G401 (cell line): ENCODE measurements at places on chromosomes 1 and 21.

- DNase-seq = peak; percentile 80
Measured at GRCh38 chr1:22704440-22705067, 6.1 kb upstream of the EPHB2 start.

- DNase-seq = no peak
Measured at GRCh38 chr1:24990136-24990535, 60.1 kb upstream of the RUNX3 start.

- DNase-seq = no peak
Measured at GRCh38 chr1:219352961-219353651, 179.4 kb downstream of the LYPLAL1 start.

DNA sequence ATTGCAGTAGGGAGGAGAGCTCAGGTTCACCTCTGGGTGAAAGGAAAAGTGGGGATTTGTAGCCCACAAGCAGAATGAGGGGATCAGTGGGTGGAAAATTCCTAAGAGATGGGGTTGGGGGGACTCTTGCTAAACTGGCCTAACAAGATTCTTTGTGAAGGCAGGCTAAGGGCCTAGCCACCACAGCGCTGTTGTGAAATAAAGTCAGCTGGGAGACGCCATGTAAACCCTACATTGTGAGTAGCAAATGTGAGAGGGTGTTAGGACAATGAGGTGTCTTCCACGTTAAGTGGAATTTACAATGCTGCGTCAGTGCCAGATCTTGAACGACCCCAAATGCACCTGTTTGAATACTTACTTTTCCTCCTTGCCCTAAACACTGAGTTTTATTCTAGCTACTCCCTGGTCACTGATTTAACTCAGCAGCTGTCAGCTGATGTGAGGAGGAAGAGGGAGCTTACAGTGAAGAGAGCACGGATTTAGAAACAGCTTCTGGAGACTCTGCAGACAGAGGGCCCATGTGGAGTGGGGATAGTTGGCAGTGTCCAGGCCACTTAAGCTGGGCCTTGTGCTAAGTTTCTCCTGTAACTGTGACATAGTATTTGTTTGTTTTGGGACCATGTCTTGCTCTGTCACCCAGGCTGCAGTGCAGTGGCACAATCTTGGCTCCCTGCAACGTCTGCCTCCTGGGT lies 17.3 kb downstream of the PDPN start:
- DNase-seq = no peak

GRCh38 chr1:186775881-186776560 lies 52.7 kb upstream of the PLA2G4A start:
- no peak for DNase-seq

GRCh38 chr1:26838474-26839338 lies 12.2 kb downstream of the ZDHHC18 start:
- no peak for DNase-seq

DNA sequence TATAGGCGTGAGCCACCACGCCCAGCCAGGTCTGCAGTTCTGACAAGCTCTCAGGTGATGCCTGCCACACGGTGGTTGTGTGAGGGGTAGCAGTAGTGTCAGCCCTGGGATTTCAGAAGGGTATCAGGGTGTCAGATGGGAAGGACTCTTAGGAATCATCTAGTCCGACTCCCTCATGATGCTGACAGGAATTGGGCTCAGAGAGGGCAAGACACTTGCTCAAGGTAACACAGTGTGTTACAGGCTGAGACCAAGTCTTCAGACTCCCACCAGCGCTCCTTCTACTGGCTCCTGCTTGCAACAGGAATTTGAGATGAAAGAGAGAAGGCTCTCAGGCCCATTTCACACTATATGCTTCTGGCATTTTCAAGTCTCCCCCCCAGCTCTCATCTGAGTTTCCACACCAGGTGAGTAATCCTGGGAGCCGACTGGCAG lies 6.9 kb downstream of the HTR1D start:
- DNase-seq = no peak

DNA sequence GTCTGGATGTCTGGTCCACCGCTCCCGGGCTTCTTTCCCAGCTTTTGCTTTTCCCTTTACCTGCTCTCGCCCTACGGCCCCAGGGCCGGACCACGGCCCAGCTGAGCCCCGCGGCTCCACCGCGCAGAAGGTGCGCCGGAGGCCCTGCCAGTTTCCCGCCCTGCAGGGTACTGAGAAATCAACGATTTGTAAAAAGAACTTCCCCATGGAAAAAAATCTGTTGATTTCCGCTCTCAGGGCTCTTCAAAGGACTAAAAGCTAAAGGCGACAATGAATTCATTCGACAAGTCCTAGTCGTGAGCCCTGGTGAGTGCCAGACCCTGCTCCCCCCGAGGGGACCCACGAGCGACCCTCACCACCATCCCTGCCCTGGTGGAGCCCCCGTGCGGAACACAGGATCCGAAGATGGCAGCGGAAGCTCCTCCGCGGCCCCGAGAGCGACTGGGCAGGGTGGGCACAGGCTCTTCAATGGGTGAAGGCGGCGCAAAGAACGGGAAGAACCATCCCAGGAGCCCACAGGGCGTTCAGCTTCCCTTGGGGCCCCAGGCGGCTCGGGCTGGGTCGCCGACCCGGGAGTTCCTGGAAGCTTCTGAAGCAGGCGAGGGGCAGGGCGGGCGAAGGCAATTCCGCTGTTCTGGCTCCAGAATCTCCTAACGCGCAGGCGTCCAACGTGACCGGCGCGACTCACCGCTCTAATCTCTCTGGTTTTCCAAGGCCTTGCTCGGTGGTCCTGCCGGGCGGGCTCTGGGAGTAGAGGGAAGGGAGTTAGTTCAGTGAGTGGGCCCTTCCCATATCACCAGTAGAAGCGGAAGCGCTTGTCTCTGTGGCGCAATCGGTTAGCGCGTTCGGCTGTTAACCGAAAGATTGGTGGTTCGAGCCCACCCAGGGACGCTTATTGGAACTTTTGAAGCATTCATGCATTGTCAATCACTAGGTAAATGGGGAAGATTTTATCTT lies 6.6 kb upstream of the RNU1-2 start:
- DNase-seq = peak; percentile 83

- no peak for DNase-seq
Measured at GRCh38 chr1:192545896-192546521, 29.6 kb upstream of the RGS1 start.

DNA sequence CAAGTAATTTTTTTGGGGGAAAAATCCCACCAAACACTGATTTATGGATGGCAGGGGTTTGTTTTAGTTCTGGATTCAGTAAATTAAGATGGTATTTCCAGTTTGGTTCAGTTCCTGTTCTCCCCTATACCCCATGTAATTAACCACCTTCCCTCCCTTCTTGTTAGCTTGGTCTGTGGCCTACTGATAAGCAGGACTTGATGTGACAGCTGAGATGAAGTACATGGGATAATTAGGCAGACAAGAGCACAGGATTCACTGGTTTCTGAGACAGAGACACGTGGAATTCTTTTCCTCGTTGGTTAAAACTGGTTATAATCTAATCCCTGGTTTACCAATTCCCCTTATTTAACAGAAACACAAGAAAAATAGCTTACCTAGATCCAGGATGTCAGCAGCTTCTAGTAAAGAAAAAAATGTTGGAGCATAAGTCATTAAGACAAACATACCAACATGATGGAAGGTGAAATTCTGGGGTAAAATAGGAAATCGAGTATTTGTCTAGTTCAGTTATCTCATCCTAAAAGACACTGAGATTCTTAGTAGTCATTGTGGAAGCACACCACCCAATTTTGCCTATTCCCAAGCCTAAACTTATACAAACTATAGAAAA lies 81.5 kb downstream of the SCMH1 start:
- DNase-seq = no peak

- no peak for DNase-seq
Measured at GRCh38 chr1:206472454-206472853, 2.2 kb downstream of the IKBKE start.

DNA sequence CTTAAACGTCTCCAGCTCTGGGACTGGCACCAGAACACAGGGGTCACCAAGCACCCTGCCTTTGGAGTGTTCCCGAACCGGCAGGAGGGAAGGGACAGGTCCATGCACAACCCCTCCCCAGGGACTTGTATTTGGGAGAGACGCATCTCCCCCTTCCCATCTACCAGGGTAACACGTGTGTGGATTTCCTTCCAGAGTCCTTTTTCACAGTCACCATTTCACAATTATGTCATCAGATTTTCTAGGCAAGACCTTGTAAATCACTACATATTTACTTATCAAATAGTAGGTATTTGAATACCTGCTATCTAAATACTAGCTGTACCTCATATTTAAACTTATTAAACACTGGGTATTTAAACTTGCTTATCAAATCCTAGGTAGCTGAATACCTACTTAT lies 57.4 kb upstream of the AJAP1 start:
- DNase-seq = no peak

- no peak for DNase-seq
Measured at GRCh38 chr1:5424802-5425703, 567.2 kb downstream of the NPHP4 start.

DNA sequence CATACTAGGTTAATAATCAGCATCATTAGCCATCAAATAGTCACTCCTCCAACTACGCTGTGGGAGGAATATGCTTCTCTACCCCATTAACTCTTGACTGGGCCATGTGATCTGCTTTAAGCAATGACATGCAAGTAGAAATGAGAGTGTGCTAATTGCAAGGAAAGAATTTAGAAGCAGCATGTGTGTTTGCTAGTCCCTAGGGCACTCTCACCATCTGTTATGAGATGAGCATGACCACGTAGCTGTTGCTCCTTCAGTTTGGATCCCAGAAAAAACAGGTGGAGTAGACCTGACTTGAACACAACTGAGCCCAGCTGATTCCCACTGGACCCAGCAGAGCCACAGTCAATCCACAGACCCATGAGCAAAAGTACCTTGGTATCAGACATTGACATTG lies 19.7 kb upstream of the RGS7 start:
- peak; percentile 64 for DNase-seq

DNA sequence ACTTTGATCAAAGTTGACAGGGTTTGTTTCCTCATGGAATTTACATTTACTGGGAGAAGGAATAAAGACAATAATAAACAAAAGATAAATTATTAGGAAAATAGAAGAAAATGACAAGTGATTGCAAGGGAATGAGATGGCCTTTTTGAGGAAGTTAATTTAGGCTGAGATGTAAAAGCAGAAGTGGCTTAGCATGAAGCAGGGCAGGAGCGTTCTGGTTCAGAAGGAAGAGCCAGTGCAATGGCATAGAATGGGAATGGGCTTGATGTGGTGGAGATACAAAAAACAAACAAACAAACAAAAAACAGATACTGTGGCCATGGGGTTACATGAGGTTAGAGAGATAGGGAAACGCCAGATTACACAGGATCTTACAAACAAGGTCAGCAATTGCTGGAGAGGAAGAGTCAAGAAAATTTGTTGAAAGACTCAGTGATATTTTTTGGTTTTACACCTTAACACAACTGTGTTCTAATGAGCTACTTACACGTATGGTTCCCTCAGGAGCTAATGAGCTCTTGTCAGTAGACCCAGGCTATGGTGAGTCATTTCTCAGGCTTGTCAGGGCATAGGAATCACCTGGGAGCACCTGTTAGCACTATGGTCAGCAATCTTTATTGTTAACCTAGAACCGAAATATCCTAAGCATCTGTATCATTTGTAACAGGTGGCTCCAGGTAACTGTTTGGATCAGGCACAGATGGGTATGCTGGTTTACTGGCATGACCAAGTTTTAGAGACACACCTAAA lies 8.7 kb upstream of the CADM3 start:
- DNase-seq = no peak
